ENCODE measurements at places on chromosomes 12 and 14.

DNA sequence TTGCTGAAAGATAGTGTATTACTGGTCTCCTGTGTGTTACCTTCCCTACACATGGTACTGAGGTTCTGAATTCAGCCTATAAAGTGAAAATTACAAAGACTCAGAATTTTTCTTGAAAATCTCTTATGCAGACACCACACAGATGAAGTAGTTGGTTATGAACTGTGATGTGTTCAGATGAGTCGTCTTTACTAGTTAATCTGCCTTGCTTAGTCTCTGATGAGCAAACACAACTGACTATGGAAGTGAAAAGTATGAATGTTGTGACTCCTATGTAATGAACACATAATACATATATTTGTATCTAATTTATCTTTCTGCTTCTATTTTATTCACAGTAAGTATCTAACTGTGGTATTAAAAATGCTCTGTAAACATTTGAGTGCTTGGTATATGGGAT lies 4.7 kb downstream of the MTERF2 start:
- no peak for DNase-seq

DNA sequence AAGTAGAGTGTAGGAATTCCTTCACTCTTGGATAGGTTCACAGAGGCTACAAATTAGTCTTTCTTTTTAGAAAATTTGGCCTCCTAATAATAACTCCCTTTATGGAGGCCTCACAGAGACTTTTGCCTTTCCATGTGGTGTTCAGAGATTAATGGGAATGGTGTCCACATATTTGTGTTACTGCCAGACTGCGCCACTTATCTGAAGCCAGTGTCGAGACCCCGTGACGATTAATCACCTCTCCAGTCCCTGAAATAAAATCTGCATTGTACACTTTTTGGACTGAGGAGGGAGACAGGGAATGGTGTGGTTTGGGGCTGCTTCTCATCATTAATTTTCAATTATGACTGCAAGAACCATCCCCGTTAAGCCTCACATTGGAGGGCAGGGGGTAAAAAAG lies 980.5 kb downstream of the FLRT2 start:
- DNase-seq: no peak

GRCh38 chr14:93619176-93619793 lies 169.0 kb downstream of the PRIMA1 start:
- peak; percentile 71 for DNase-seq

- DNase-seq: no peak
Measured at GRCh38 chr14:64412237-64412636, 24.1 kb downstream of the MTHFD1 start.

GRCh38 chr14:35338731-35339405 lies 46.7 kb downstream of the PSMA6 start:
- no peak for DNase-seq

DNA sequence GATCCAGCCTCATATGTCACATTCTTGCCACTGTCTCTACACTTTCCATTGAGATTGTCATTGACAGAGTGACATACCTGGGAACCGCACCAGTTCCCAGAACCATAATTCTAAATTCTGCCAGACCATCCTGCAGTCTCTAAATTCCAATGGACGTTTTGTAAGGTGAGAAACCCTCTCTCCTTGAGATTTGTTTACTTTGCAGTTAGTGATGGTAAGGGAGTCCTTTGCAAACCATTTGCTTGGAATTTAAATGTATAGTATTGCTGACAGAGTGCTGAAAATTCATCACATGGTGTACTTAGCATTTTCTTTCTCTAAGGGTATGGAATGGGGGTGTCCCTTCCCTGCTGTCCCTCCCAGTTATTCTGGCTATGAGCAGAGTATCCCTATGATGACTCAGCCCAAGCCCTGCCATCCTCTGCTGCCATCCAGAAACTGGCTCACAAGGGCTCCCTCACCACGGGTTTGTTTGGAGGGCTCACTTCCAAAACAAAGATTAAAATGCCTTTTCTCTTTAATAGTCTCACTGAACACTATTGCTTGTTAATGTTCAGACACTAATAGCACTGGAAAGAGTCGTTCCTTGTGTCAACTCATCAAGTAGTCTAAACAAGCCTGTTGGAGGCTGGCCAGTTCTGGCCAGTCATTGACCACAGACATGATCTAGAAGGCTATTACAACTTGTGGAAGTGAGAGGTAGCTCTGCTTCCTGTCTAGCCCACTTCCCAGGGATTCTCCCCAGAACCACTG lies 129.0 kb upstream of the HMGA2 start:
- no peak for DNase-seq

DNA sequence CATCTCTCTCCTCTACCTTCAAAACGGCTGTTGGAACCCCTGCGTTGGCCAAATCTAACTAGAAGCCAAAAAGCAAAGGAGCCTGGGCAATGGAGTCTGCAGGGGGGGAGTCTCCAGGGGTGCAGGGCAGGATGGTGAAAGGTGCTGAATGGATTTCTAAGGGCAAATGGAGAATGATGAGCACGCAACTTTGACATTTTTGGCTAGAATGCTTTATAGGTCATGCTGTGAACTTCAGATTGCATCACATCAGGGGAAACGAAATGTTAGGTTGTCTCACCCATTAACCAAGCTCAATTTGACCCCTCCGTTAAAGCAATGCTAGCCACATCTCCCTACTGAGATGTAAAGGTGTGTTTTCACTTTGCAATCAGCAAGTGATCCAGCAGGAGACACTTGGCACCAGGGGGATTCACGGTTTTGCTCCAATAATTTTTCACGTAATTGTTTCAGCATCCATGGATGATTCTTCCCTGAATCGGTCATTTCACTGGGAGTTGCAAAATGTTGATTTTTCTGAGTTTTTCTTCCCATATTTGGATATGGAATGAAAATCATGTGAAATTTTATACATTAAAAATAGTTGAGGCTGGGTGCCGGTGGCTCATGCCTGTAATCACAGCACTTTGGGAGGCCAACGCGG lies 78.0 kb upstream of the MDM1 start:
- DNase-seq: no peak

Data from neural progenitor cell (in vitro differentiated cells).